ENCODE measurements at places on chromosomes 3 and 15.

DNA sequence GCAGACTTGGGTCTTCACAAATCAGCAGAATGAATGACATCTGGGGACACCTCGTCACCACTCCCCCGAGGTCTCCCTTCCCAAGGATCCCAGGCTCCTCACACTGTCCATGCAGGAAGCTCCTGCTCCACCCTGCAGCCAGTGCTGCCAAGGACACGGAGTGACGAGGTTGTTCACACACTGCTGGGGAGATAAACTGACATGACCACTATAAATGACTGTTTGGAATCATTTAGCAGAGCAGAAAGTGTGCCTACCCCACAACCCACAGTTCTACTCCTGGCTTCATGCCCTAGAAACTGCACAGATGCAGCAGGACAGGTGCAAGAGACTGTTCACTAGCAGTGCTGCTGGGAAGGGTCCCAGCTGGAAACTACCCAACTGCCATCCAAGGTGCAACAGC lies 19.7 kb upstream of the PRSS50 start:
- no peak for DNase-seq

DNA sequence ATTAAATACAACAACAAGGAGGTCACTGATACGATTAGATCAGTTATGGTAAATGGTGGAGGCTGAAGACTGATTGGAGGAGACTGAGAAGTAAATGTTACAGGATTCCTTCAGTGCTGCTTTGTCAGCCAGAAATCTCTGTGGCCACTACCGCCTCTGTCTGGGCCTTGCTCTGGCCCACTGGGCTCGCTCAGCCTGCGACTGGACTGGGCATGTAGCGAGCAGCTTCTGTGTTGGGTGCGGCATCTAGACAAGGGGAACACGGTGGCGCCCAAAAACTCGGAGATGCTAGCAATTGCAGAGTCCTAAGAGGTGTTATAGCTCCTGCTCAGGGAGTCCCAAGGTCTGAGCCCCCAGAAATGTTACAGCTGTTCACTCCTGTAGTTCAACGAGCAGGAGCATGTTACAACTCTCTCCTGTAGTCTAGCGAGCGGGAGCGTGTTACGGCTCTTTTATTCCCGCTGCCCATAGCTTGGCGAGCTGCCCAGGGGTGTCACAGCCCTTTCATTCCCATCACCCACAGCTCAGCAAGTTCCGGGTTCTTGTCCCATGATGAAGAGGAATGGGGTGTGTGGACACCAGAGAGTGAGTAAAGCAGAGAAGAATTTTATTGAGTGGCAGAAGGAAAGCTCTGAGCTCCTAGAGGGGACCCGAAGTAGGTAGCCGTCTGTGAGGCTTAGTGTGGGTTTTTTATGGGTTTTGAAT lies 24.7 kb downstream of the SLC15A2 start:
- no peak for DNase-seq

- DNase-seq: no peak
Observed at GRCh38 chr3:20724241-20724640, 538.2 kb upstream of the SGO1 start.

GRCh38 chr3:113535898-113536297 lies 3.5 kb downstream of the SIDT1 start:
- DNase-seq: no peak

DNA sequence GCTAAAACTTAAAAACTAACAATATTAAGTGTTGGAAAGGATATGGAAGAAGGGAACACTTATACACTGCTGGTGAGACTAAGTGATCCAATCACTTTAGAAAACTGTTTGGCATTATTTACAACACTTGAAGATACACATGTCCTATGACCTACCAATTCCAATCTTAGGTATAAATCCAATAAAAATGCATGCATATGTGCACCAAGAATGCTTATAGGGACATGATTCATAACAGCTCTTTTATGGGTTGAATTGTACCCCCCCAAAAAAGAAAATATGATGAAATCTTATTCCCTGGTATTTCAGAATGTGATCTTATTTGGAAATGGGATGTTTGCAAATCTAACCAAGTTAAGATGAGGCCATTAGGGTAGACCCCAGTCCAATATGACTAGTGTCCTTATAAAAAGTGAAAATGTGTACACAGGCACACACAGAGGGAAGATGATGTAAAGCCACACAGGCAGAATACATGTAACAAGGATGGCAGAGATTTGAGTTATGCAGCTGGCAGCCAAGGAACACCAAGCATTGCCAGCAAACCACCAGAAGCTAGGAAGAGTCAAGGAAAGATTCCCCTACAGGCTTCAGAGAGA lies 15.3 kb downstream of the CCR8 start:
- no peak for DNase-seq

- DNase-seq: no peak
Observed at GRCh38 chr3:112059497-112059896, 25.0 kb downstream of the TMPRSS7 start.

GRCh38 chr15:56729561-56729960 lies 3.7 kb downstream of the ZNF280D start:
- no peak for DNase-seq

- no peak for DNase-seq
Observed at GRCh38 chr15:79829950-79830349, 66.9 kb downstream of the MTHFS start.

DNA sequence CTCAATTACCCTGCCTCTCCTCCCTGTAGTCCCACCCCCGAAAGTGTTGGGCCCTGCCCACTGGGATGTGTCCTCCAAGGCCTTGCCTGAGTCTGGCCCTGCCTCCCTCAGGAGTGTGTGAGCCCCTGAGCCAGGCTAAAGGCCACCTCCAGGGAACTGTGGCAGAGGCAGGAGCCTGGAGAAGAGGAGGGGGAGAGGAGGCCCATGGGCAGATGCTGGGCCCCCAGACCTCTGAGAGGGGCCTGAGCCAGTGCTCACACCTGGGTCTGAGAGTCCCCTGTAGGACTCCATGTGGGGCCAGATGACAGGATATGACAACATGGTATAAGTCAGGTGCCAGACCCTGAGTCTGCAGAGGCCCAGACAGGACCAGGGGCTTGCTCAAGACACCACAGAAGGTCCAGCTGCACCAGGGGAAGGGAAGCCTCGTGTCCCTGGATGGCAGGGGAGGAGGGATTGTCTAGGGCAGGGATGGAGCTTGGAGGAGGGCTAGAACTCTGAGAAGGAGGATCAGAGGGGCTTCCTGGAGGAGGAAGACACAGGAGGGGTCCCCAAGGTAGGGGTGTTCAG lies 217.9 kb downstream of the TBC1D2B start:
- peak; percentile 52 for DNase-seq

- no peak for DNase-seq
Observed at GRCh38 chr3:13013994-13014754, 59.1 kb downstream of the IQSEC1 start.

- peak; percentile 56 for DNase-seq
Observed at GRCh38 chr15:78749831-78750230, 61.4 kb downstream of the ADAMTS7 start.

DNA sequence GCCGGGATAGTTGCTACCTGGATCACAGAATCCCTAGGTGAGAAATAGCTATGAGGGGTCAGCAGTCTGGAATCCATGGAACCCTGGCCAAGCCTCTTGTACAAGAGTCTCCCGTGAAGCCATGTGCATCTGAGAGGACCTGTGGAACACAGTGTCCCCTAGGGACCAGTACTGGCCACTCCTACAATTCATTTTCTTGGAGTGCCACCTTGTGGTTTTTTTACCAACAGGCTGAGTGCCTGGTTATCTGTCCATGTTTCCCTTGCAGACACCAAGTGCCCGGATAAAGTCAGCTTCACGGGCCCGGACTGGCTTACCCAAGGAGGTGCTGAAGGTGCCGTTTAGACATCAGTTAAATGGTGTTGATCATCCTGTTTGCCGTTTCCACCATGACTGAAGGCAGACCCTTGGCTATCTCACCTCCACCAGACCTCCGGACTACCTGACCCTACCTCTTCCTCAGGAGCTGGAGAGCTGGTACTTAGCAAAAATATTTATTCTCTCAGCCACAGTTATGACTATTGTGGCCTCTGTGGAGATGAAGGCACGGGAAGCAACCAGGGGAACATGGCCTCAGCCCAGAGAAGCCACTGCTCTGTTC lies 93.9 kb downstream of the RBPMS2 start:
- DNase-seq: no peak

GRCh38 chr3:71451060-71451459 lies 132.5 kb downstream of the FOXP1 start:
- no peak for DNase-seq

DNA sequence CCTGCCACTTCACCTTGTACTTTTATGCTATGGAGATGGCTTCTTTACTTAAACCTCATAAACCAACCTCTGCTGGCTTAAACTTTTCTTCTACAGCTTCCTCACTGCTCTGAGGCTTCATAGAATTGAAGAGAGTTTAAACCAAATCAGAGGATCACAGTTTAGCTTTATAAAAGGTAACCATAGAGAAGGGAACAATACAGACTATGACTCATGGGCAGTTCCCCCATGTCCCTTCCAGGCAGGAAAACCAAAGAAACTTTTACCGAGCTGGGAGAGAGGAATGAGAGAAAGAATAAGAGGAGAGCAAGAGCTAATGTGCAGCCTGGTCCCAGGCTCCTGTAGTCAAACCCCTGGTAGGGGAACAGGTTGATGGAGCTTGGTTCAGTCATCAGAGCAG lies 53.9 kb upstream of the NEDD4 start:
- no peak for DNase-seq

DNA sequence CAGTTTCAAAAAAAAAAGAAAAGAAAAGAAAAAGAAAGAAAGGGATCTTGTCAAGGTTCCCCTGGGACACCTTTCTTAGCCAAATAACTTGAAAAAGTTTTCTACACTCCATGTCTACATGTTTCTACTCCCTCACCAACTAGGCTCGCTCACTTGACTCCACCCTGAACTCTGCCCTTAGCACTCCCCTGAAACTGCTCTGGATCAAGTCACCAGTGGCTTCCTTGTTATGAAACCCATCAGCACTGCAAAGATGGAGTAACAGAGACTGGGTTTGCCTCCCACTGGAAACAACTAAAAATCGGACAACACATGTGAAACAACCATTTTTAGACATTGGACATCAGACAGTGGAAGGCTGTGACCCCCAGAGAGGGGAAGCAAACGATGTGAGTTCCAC lies 36.8 kb downstream of the TMEM40 start:
- DNase-seq: no peak

- DNase-seq: no peak
Observed at GRCh38 chr3:131503320-131503635, 507 bp upstream of the MRPL3 start.

GRCh38 chr3:50853936-50854335 lies 179.2 kb downstream of the DOCK3 start:
- DNase-seq: no peak

- no peak for DNase-seq
Observed at GRCh38 chr15:35252351-35252865, 167.3 kb upstream of the NANOGP8 start.

- DNase-seq: no peak
Observed at GRCh38 chr15:43887901-43888300, 61.1 kb downstream of the WDR76 start.

DNA sequence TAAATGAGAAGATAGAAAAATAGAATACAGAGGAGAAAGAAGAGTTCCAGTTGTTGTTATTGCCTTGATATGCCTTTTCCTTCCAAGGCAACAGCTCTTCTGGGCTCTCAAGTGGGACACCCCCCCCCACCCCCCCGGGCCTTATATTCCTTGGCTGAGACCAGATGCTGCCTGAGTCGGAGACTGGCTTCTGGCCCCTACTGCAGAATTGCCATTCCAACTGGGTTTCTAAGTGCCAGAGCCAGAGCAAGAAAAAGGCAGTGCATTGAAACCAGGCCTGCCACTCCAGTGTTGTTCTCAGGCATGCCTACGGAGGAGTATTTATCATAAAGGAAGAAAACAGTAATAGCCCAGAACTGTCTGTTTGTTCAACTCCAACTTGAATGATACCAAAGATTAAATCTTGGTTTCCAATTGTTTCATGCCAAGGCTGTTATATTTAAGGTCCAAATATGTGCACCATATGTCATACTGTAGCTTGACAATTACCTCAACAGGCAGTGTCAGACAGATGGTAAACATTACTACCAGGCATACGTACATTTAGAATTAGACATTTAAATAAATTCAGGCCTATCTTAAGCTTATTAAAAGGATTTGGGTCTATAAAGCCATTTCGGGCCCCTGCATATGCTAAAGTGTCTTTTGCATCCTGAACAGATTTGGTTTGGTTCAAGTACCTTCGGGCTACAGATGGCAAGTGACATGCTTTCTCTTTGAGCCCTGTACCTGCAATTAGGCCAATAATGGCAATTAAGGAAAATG lies 209.9 kb upstream of the SEMA6D start:
- no peak for DNase-seq

DNA sequence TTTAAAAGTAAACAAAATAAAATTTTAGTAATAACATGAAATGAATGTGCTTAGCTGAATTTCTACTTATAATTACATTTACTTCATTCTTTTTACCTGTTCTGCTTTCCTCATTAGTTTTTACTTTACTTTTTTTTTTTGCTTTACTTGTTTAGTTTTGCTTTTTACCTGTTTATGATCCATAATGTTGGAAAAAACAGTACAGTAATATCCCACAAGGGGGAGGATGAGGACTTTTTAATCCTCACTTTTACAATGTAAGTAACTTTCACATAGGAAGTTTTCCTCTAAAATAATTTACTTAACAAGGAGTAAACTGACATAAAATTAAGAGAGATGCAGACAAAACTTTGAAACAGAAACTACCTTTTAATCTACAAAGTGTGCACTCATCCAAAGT lies 268.7 kb downstream of the TBC1D5 start:
- DNase-seq: no peak

DNA sequence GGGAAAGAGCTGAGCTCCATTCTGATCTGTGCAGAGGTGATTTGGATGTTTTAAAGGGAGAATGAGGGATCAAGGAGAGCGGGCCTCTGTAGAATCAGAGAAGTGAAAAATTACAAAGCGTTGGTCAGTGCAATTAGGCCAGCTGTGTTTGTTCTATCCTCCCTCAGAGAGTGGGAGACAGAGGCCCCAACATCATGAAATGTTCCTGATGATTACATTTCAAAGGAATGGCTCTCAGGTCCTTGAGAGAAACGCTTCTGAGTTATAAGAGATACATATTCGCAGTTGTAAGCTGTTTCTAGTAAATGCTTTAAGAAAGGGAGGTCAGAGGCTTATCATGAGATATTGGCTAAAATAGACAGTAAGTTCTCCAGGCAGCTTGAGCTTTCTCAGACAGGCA lies 15.7 kb upstream of the CAND2 start:
- DNase-seq: no peak

DNA sequence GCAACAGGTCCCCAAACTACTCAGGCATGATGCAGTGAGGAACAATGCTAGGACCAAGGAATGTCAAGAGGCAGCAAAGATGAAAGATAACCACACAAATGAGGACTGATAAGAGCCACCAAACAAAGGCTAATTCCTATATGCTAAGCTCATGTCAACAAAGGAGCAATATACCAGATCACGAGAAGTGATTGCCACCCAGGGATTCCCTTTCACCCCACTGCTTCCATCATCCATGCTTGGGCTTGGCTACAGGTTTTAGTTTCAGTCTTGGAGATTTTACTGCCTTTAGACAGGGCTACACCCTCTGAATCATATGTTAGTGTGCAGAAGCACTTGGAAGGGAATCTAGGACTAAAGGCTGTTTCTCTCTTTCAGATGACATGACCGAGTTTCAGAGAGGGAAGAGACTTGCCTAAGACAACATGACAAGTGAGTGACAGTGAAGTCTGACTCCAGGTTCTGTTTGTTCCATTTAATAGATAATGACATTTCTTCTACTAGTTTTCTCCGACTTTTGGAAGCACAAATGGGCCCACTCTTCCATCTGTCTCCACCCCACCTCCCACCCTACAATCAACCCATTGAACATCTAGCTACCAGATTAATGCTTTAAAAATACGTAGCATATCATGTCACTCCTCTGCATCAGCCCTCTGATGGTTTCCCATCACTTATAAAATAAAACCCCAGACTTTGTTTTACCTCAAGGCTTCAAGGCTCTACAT lies 173.5 kb upstream of the LRRN1 start:
- DNase-seq: no peak
